Cortex of kidney (tissue), 1 donor: ENCODE measurements at places on chromosomes 1 and 21.

GRCh38 chr1:206136241-206136640 lies 19.1 kb upstream of the AVPR1B start:
- no peak for DNase-seq

GRCh38 chr1:197062692-197063091 lies 4.4 kb downstream of the F13B start:
- no peak for DNase-seq

- no peak for DNase-seq
Measured at GRCh38 chr21:44285138-44285992, at the start of gene AIRE. Gene AIRE (plus strand): TSS chr21:44285876. CDS start chr21:44286007, 131 bp downstream.

- no peak for DNase-seq
Measured at GRCh38 chr1:44261962-44262361, 48.7 kb downstream of the DMAP1 start.

GRCh38 chr1:187537936-187538335 lies 709.2 kb downstream of the PLA2G4A start:
- no peak for DNase-seq

DNA sequence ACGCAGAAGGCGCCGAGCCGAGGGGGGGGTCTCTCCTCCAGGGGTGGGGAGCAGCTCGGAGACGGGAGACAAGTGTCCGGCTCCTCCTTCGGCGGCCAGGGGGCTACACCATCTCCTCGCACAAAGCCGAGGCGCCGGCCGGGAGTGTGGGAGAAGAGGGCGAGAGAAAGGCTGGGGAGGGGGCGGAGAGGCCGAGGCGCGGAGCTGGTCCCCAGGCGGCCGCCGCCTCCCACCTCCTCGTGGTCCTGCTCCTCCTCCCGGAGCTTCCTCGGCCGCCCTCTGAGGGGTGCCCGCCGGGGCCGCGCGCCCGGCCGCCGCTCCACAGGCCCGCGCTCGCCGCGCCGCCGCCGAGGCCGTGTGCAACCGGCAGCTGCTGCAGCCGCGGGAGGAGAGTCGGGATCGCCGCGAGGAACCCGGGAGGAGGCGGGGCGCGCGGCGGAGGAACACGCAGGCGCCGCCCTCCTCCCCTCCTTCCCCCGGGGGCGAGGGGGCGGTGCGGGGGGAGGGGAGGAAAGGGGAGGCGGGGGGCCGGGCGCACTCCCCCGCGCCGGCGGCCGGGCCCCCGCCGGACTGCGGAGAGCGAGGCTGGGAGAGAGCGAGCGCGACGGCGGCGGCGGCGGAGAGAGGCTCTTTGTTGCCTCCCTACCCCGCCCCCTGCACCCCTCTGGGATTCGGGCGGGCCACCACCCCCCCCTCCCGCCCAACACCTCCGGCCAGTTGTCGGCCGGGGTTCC lies at the start of gene ENAH:
TSS of gene ENAH (minus strand) at position 395 of the 734 bp plus-strand sequence. CDS start 433 bp downstream, outside the sequence.
- no peak for DNase-seq

DNA sequence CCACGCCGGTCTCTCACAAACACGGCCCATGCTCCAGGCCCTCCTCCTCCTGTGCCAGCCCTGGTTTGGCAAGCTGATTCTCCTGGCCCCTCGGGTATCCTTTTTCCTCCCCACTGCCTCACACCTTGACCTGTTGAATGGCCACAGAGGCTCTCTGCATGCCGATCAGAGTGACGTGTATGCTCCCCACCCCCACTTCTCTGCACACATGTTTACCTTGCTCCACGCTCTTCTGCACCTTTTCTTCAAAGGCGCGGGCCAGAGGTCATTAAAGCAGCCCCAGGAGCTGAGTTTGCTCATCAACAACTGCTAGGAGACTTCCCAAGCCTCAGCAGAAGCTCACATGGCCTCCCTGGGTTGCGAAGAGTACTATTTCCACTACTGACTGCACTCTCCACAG lies 139.3 kb upstream of the EDN2 start:
- DNase-seq, result no peak

- no peak for DNase-seq
Measured at GRCh38 chr1:39690225-39690624, 1.0 kb downstream of the HPCAL4 start.

DNA sequence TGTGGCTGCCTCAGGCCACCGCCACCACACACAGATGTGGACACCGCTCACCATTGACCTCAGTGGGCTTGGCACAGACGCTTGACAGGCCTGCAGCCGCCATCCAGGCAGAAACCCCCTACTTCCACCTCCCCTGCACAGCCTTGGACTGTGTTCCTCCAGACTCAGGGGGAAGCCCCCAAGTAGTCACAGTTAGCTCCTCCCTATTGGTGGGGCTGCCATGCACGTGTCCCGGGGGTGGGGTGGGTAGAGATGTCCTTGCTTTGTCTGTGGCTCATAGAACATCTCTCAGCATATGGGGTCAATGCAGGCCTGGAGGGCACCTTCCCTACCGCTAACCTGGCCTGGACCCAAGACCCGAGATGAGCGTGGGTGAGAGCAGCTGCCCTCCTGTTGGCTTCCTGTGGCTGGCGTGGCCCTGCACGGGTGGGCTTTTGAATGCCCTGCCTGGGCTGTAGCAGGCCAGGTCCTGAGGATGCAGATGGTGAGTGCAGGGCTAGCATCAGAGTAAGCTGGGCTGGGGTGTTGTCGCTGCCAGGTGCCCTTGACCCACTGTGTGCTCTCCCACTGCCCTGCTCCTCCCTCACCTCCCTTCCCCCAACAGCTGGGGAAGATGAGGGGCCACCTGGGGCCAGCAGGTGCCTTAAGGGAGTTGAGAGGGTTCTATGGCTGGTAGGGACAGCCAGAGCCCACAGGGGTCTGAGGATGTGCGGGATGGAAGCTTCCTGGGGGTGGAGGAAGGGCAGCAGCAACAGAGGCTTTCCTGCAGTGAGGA lies 6.2 kb downstream of the CROCC start:
- DNase-seq, result no peak

DNA sequence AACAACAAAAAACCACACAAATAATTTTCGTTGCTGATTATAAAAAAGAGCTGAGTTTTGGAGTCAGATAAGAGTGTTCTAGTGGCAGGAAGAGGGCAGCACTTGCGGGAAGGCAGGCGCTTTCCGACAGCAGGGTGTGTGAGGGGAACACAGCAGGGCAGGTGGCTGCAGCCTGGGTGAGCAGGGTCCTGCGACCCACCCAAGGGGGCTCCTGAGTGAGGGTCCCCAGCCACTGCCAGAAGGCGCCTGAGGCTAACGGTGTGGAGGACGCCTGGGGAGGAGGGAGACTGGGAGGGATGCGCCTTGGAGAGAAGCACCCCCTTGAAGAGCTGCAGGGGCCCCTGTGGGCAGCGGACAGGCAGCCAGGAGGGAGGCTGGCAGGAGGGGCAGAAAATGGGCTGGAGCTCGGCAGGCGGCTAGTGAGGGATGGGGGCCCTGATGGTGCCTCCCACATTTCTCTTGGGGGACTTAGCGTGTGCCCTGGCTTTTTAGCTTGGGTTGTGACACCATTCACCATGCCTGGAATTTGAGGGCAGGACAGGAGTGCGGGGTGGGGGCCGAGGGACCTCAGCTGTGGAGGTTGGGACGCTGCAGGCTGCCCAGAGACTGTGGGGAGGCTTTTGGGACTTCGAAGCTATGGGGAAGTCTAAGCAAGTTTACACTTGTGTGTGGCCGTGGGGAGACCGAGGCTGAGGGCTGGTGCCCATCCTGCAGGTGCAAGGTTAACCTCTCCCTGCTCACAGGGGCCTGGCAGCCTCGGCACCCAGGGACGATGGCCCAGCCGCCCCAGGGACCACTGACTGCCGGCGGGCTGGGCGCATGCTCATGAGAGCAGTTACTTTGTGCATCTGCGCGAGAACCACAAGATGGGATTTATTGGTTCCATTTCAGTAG lies 111.4 kb downstream of the SIK1 start:
- DNase-seq, result no peak

DNA sequence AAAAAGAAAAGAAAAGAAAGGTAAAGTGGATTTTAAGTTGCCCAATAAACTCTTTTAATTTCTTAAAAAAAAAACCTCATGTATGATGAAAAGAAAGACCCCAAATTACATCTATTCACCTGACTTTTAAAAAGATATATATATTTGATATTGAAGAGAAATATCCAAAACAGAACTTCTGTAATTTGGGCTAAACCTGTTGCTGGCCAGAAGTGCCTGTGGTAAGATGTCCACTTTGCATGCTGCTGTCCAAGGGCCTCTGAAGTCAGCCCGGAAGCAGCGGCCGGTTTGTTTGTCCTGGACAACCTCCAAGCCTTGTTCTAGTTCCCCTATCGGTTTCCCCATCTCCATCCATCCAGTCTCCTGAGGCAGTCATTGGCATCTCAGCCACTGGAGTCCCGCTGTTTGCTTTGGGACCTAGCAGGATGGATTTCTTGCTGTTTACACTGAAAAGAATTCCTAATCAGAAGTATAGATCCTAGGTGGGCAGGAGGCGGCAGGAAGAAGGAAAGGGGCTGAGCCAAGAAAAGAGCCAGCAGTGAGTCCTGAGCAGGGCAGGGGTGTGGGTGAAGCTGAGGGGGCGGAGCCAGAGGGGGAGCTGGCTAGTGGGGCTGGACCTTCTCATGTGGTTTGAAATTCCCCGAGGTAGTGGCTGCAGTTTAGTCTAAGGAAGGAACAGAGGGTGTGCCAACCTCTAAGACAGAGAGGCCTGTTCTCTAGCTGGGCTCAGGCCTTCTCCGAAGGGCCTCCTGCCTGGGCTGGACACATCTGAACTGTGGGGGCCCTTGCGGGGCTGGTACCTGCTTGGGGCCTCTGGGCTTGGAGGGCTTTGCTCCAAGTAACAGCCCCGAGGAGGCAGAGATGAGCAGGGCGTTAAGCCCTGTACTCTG lies 3.3 kb downstream of the NCMAP start:
- no peak for DNase-seq

DNA sequence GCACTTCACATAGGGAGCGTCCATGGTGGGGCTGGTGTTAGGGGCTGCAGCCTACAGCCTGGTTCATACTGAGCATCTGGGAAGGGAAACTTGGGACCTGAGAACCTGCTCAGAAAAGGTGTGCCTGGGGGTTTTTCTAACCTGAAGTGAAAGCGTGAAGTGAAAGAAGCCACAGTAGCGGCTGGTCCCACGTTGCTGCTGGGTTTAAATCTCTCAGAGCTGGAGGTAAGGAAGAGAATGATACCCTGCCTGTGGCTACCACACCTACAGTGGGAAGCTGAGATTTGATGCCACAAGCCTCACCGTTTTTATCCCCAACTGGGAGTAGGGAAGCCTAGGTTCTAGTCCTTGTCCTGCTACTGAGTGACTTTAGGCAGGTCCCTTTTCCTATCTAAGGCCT lies 21.0 kb upstream of the FUCA1 start:
- DNase-seq, result no peak

GRCh38 chr1:160747717-160748116 lies 8.7 kb downstream of the SLAMF7 start:
- no peak for DNase-seq

DNA sequence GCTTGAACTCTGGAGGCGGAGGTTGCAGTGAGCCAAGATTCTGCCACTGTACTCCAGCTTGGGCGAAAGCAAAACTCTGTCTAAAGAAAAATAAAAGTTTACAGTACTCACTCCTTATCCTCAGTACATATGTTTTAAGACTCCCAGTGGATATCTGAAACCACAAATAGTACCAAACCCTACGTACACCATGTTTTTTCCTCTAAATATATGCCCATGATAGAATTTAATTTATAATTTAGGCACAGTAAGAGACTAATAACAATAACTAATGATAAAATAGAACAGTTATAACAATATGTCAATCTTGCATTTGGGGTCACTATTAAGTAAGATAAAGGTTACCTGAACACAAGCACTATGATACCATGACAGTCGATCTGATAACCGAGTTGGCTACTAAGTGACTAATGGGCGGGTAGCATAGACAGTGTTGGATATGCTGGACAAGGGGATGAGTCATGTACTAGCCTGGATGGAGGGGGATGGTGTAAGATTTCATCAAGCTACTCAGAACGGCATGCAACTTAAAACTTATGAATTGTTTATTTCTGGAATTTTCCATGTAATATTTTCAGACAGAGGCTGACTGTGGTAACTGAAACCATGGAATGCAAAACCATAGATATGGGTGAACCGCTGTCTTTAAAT lies 43.7 kb downstream of the ST7L start:
- no peak for DNase-seq

DNA sequence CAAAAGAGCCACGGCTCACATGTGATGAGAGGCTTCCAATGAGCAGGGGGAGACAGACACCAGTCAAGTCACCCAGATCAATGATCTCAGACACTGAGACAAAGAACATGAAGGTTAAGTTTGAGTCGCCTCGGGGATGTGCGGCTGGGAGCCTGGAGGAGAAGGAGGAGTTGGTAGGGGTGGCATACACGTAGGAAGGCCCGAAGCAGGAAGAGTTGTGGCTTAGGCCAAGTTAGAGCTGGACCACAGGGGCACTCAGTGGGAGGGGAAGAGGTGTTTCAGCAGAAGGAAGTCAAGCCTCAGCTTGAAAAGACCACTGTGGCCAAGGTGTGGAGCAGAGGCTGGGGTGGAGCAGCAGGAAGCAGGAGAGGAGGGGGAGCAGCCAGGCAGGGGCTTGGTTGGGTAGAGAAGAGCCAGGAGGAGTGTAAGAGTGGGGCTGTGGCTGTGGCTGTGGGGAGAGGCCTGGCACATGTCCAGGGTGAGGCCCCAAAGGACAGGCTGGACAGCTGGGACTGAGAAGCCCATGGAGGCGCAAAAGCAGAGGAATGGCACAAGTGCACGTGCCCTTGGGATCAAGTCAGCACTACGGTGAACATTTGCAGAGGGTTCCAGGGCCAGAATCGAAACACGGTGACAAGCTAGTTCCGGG lies 27.6 kb downstream of the CTNNBIP1 start:
- no peak for DNase-seq

DNA sequence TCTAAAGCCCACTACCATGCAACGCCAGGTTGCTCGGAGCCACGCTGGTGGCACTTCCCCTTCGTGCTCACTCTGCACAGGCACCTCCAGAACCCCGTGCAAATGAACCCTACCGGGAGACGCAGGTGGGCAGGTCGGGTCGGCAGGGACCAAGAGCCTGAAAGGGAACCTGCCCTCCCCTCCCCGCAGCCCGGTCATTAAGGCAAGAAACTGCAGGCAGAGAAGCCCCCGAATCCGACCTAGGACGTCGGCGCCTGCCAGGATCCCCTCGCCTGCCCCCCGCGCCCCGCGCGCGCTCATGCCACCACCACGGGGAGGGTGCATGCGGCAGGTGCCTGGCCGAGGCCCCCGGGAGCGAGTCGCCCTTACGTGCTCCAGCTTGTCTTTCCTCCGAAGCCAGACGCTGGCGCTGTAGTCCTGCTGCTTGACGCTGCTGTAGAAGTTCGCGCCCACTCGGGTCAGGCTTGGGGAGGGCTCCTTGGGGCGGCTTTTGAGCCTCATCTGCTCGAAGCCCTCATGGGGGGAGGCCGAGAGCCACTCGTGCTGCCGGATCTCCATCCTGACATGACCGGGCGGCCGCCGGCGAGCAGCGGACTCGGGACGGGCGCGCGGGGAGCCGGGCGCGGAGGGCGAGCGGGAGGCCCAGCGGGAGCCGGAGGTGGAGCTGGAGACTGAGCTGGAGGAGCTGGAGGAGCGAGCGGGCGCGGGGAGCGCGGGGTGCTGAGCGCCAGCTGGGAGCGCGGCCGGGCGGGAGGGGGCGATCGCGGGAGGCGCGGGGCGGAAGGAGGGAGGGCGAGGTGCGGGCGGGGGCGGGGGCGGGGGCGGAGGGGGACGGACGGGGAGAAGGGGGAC lies 552 bp downstream of the PLD5 start:
- no peak for DNase-seq

- no peak for DNase-seq
Measured at GRCh38 chr1:162087111-162087510, 17.6 kb downstream of the NOS1AP start.
